Stimulated activated naive CD4-positive, alpha-beta T cell (primary cell): ENCODE measurements at places on chromosomes 5 and 9.

DNA sequence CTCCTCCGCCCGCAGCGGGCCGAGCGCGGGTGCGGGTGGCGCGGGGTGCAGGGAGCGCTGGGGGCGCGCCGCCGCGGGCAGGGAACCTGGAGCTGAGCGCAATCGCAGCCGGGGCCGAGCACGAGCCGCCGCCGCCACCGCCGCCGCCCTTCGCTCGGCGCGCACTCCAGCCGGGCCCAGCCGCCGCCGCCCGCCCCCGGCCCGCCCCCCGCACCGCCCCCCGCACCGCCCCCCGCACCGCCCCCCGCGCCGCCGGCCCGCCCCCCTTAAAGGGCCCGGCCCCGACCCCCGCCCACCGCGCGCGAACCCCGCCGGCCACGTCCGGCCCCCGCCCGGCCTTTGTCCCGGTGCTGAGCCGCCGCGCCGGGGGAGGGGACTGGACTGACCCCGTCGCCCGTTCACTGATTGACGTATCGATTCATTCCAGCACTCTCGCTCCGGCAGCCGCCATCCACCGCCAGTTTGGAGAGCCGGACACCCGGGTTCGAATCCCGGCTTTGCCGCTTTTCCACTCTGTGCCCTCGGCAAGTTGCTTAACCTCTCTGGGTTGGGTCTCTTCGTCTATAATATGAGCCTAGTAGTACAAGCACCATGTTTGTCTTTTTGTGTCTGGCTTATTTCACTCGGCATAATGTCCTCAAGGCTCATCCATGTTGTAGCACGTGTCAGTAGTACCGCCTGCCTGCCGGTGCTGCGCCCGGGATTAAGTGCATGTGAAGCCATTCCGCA is at the start of gene SH3PXD2B:
Gene SH3PXD2B, minus strand, starts transcription at position 168 of the 729 bp plus-strand sequence. CDS start 173 bp downstream, outside the sequence.
- peak; percentile 31 for DNase-seq

DNA sequence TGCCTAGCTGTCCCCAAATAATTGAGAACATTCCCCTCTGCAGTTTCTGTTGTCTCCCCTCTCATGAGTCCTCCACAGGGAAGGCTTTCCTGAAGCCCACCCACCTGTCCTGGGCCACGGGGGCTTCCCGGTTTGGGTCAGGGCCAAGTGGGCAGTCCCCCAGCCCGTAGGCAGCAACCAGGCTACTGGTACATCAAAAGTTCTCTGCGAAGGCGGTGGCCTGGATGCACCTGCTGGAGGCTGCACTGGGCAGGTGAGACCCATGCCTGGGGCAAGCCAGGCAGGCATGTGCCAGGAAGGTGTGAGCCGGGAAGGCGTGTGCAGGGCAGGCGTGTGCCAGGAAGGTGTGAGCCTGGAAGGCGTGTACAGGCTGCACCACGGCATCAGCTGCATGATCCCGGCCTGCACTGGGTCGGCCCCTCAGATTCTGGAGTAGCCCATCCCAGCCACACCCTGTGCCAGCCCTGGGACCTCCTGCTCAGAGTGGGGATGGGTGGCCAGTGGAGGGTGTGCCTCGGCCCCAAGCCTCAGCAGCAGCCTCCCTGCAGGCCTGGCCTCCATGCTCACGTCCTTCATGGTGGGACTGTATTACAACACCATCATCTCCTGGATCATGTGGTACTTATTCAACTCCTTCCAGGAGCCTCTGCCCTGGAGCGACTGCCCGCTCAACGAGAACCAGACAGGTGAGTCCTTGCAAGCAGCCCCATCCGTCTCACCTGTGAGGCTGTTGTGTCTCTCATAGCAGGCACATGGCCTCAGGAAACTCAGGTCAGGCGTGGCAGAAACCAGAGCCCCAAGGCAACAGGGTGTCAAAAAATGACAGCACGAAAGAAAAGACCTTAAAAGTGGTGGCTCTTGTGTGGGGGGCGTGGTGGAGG is 8.7 kb downstream of the SLC6A19 start:
- DNase-seq, result no peak

DNA sequence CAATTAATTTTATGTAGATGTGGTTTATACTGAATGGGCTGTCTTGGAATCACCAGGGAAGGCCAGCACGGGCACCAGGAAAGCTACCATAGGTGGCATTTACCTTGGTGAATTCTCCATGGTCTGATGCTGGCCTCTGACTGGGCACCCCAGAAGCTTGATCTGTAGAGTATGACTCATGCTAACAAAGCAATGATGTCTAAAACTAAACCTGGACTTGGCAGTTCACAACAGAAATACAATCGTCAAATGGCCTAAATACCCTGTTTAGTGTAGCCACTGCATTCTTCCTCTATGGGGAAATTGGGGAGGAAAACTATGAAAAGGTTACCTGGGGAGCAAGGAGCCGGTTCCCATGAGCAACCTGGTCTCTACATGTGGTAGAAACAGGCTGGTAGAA is 98.0 kb downstream of the ATPSCKMT start:
- no peak for DNase-seq

GRCh38 chr9:130632841-130633240 is 31.6 kb upstream of the PRDM12 start:
- no peak for DNase-seq

GRCh38 chr9:101018467-101018866 is 10.1 kb upstream of the PLPPR1 start:
- no peak for DNase-seq
